ENCODE measurements at places on chromosomes 1 and 21.

DNA sequence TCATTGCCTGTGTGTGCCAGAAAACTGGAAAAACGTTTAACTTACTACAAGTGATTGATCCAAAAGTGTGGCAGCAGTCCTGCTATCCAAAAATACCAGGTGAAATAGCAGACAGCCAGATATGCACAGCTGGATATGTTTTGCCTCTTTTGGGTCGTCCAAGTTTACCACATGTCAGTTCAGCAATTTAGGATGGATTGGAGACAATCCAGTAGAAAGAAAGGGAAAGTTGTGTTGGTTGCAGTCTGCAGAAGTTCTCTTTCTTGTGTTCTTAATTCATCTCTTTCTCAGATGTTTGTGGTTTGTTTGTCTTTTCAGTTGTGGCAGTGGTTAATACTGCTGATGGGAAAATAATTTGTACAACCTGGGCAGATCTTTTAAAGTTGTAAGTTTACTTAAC lies 645.0 kb downstream of the PTPRC start:
- DNase-seq = no peak

- DNase-seq = no peak
These were observed 57.5 kb upstream of the PAX7 start for GRCh38 chr1:18573170-18573569.

DNA sequence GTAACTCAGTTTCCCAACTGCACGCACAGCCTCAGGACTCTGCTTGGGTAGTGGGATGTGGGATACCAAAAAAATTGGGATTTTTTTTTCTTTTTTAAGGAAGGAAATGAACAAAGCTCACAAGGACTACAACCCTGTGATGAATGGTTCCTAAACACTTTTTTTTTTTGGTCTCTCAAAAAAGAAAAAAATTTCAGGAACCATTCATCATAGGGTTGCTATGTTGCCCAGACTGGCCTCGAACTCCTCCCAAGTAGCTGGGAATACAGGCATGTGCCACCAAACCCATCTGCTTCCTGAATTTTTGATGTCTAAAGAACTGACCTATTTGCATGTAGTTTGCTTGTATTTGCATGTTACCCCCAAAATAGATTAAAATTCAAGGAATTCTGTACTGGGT lies 6.8 kb downstream of the MINDY1 start:
- no peak for DNase-seq

DNA sequence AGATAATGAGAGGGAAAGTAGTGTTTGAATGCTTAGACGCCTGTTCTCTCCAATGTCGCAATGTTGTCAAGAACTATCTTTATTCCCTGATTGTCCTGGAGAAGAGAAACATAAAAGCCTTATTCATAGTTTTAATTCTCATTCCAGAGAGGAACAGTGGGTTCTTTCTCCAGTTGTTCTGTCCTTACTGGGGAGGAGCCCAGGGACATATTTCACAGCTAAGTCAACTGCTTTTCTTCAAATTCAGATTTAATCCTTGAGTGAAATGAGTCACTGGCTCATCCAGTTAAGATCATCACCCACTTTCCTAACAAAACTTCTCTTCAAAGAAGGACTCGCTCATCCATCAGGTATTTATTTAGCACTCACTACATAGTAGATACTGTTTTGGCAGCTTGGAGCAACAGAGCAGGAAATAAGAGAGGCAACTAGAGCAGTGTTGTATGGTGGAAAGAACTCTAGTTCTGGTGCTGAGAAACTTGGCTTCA lies 365.7 kb upstream of the USP24 start:
- DNase-seq = no peak

Measured in GM13977 (cell line).